ENCODE measurements at places on chromosomes 1 and 21. TPM values are rescaled to one million over a fixed set of nuclear protein-coding genes. Genes with fewer than 3 reads are reported as not detected.

- DNase-seq = no peak
Measured at GRCh38 chr1:119766374-119766794, 2.3 kb downstream of the HMGCS2 start.

DNA sequence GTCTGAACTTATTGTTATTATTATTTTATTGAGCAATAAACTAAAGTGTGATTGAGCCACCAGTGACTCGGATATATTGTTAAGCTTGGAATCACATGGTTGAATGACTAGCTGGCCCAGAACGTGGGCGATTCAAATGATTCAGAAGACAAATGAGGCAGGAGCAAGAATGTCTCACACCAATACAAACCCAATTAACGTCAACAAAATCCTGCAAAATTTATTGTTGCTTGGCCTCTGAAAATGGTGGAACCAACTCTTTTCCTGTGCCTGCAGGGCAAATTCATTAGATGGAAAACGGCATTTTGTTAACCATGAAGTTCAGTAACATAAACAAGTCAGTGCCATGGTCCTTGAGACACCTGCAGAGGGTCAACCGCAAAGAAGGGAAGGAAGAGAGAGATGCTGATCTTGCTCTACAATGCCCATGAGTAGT lies 482.0 kb downstream of the SETD4 start:
- no peak for DNase-seq

DNA sequence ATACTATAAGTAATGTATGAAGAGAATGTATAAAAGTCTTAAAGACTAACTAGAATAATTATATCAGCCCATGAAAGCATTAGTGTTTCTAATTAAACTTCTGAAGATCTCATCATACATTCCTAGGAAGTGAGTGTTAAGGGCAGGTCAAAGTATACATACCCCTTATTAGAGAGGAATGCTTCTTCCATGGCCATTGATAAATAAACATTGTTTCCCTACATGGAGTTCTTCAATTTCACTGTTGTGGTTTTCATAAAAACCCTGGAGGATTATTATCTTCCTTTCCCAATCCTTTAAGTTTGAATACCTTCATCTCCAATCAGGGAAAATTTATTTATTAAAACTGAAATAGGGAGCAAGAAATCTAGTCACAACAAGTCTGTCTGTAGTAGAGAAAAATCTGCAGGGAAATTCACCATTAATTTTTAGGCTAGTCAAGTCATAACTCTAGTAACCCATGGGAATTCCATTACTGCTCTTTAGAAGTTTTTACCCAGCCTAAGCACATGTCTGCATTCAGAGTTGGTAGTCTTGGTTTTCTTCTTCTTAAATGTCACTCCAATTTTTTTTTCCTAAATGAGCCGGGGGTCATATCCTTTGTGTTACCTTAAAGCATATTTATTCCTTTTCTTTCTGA lies 147.0 kb downstream of the TNFSF18 start:
- no peak for DNase-seq

DNA sequence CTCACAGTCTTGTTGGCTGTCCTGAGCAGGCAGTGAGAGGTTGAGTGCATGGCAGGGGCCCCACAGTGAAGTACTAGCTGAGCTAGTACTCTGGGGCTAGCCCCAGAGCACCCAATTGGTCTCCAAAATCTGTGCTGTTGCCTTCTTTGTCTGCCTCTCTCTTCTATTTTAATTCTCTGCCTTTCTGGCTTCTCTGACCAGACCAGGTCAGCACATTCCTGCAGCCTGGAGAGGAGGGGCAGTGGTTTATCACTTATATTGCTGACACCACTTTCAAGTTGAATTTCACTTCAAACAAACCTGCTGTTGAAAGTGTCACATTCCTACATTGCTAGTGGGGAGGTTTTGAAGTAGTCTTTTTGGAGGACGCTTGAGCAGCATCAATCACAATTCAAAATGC lies 628.7 kb downstream of the PTPRU start:
- DNase-seq = no peak

- no peak for DNase-seq
Measured at GRCh38 chr1:45079533-45079932, 67.5 kb downstream of the UROD start.

DNA sequence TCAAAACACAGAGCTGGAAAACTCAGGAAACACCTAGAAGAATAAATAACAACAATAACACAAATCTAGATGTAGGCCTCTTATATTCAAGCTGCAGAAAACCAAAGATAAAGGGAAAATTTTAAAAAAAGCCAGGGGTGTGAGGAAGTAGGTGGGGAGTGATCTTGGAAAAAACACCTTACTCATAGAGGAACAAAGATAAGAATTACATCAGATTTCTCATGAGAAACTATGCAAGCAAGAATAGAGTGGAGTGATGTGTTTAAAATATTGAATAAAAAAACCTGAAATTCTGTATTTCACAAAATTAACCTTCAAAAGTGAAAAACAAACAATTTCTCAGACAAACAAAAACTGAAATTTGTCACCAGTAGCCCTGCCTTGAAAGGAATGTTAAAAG lies 265.5 kb upstream of the RGS18 start:
- DNase-seq = no peak

- no peak for DNase-seq
Measured at GRCh38 chr1:40847023-40847745, 15.0 kb downstream of the CITED4 start.

Gene ADAMTS5
- total RNA-seq = not detected

GRCh38 chr1:20284625-20285024 lies 6.0 kb upstream of the VWA5B1 start:
- DNase-seq = no peak

DNA sequence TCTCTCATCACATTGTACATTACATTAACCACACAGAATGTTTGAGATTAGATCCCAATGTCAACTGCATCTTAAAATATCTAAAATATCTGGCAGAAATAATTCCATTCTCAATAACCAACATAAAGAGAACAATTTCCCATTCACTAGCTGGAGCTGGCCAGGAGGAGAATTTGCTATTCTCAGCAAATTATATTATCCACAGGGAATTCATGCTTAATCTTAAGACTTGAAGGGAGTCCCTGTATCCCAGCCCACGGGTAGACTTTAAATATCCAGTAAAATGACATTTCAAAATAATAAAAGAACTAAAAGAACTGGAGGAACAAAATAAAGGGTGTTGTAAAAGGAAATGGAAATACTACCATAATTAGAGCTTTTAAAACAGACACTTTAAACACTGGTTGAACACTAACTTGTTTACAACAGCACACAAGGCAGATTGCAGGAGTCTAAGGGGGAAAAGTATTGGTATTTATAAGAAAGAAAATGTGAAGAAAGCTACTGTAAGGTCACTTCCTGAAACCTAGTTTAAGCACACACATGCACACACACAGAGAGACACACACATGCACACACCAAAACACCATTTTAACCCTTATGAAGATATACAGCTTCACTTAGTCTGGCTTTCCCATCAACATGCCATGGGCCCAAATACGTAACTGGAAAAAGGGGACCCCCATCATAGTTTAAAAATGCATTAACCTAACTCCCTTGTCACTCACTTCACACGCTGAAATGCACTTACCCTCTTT lies 107.0 kb downstream of the PTPN14 start:
- DNase-seq = no peak

Gene GSTM1
- not detected for total RNA-seq

- no peak for DNase-seq
Measured at GRCh38 chr21:45162809-45163208, 88.4 kb downstream of the ADARB1 start.

GRCh38 chr1:30704765-30705509 lies 18.4 kb downstream of the MATN1 start:
- no peak for DNase-seq

DNA sequence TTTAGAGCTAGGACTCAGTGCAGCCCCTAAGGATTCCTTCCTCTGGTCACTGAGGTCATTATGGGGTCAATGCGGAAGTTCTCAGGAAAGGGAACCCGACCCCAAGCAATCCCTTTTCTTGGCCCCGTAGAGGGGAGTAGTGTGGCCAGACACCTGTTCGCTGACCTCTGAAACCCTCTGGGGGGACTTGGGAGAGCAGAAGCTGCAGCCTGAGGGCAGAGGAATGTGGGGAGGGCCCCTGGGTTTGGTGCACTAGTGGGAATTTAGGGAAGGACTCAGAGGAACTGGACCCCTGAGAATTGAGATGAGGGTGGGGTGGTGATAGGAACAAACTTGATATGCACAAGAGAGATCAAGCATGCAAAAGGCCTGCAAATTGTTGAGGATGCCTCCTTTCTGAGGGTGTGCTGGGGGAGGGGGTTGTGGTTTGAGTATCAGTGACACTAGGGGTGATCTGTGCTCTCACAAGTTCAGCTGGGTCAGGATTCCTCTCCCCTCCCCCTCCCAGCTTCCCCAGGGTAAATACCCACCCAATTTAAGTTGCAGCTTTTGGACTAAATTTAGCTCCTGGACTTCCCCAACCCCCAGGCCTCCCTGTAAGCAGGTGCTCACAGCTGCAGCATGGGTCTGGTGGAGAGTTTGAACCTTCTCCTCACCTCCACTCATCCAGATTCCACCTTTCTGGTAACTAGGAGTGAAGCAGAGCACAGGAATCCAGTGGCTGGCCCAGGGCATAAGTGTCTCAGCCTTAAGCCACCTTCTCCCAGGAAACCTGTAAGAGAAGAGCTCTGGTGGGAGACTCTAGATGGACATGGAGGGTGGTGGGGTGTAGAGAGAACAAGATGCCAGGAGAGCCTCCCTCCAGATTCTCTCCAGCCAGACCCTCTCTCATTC lies 13.5 kb downstream of the ADAMTSL4 start:
- DNase-seq = peak; percentile 98

Data from activated naive CD4-positive, alpha-beta T cell treated with anti-CD3 and anti-CD28 coated beads for 36 hours (primary cell).